MCF 10A (cell line): ENCODE measurements at places on chromosomes 12 and 14. TPM values are rescaled to one million over a fixed set of nuclear protein-coding genes. Genes with fewer than 3 reads are reported as not detected.
A peak's percentile ranks its signal among the peaks of the same experiment; 100 is the strongest.

DNA sequence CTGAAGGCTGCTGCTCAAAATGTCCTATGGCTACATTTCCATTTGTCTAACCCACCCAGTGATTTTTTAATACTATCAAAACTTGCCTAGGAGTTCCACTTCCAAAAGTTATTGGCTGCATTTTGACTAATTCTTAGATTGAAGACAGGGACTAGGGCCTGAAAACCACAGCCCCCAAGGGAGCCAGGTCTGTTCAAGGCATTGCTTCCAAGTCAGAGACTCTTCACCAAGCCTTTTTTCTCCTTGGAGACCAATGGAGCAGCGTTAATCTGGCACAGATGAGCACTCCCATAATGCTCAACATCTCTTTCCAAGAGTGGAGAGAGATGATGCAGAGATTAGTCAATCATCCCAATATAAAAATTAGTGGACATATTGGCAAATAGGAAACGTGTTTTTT lies 112.5 kb upstream of the HIF1A start:
- no peaks in the 10 kb centered on the region for H3K27me3 ChIP-seq
- H3K4me3 ChIP-seq = no peak overlapping the region
- no peak for DNase-seq
- H3K4me1 ChIP-seq = peaks cover 23% of the 10 kb centered on the region

DNA sequence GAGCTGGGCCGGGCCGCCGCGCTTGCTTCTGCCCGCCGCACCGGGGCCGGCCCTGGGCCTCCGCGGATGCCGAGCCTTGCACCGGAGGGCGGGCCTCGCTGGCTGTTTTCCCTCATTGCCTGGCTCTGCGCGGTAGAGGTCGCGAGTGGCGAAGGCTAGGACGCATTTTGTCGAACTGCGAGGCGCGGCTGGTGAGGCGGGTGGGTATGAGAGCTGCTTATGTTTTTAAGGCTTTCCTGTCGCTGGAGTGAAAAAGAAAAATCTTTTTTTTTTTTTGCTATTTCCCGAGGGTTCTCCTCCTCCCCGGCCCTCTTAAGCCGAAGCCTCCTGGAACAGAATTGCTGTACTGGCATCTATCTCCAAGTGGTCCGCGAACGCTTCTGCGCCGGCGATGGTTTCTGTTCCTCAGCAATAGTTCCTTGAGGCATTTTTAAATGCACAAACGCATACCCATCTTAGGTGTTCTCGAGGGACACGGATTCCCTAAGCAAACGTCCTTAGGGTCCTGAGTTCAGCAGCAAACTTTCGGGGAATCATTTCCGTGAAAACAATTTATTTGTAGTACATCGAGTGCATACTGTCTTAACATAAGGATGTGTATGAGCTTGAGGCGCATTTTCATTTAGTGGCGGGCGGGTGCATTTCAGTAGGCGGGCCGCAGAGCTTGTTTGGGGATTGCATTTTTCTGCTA lies 631 bp downstream of the RESF1 start:
- H3K4me1 ChIP-seq = peaks cover 17% of the 10 kb centered on the region
- H3K36me3 ChIP-seq = peaks cover 19% of the 10 kb centered on the region
- DNase-seq = peak; percentile 60

GRCh38 chr12:28872654-28873268 lies 276.3 kb upstream of the FAR2 start:
- no peak overlapping the region for H3K4me3 ChIP-seq
- H3K4me1 ChIP-seq = peaks cover 21% of the 10 kb centered on the region
- peak; percentile 69 for DNase-seq
- no peaks in the 10 kb centered on the region for H3K36me3 ChIP-seq
- H3K27ac ChIP-seq = no peak overlapping the region

GRCh38 chr12:47942614-47943225 lies 20.7 kb upstream of the TMEM106C start:
- no peak overlapping the region for H3K4me3 ChIP-seq
- H3K27me3 ChIP-seq = no peaks in the 10 kb centered on the region
- H3K36me3 ChIP-seq = no peaks in the 10 kb centered on the region
- DNase-seq = no peak
- H3K4me1 ChIP-seq = peaks cover 21% of the 10 kb centered on the region

DNA sequence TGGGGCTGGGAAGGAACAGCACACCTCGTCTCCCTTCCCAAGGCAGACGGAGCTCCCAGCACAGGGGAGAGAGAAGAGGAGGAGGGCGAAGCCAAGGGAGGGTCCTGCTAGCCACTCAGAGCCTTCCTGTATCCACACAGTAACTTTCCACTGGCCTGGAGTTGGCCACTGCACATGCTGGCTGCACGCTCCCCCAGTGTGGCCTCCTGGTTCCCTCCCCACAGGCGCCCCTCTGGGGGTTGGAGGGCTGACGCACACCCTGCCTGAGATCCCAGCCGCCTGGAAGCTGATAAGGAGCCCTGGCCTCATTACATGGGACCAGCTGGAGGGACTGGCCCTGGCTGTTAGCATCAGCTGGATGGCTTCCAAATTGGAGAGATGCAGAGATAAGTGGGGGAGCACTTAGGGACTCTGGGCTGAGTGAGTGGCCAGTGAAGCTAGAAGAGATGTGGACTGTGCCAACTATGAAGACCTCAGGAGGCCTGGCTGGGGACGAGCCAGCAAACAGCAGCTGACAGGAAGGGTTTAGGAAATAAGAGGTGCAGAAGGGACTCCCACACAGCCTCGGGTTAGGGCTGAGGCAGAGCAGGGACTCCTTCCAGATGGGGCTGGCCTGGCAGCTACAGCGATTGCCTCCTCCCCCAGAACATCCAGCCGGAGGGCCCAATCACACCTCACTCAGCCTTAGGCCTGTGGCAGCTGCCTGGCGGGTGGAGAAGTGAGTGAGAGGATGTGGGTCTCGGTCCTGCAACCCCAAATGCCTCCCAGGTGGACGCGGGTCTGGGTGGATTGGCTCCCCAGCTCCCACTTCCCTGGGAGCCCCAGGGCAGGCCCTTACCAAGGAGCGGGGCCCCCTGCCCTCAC lies 26.3 kb upstream of the BCDIN3D start:
- DNase-seq = no peak
- H3K4me1 ChIP-seq = peaks cover 10% of the 10 kb centered on the region
- no peak overlapping the region for H3K4me3 ChIP-seq
- no peak overlapping the region for H3K27ac ChIP-seq
- no peaks in the 10 kb centered on the region for H3K36me3 ChIP-seq

DNA sequence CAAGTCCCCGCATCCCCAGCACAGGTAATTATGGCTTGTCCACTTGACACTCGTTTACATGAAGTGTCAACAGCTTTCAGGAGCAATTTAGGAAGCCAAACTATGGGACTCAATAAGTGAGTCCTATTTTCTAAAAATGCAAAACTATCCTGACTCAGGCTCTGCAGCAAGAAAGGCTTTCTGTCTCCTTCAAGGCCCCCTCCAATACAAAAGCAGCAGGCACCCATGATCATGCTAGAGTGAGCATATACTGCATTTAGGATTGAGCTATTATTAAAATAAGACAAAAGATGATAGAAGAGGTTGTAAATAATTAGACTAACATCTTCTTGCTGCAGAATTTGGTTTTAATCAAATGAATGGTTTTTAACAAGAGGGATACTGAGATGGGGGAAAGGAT lies 3.2 kb downstream of the SIX6 start:
- no peaks in the 10 kb centered on the region for H3K4me1 ChIP-seq
- H3K36me3 ChIP-seq = no peaks in the 10 kb centered on the region
- no peak overlapping the region for H3K4me3 ChIP-seq
- no peak overlapping the region for H3K27ac ChIP-seq

The TMEM52B gene
- not detected in 2 replicates for total RNA-seq

The NCAPD2 gene
- total RNA-seq = 31.9 and 52.0 TPM in 2 replicates
